Astrocyte (in vitro differentiated cells and primary cell): ENCODE measurements at places on chromosomes 11 and 22.

- DNase-seq = peak; percentile 65
Measured at GRCh38 chr11:20113149-20113438, 47.2 kb downstream of the DBX1 start.

- DNase-seq = peak; percentile 23
Measured at GRCh38 chr22:32024796-32025195, 18.3 kb upstream of the SLC5A1 start.

DNA sequence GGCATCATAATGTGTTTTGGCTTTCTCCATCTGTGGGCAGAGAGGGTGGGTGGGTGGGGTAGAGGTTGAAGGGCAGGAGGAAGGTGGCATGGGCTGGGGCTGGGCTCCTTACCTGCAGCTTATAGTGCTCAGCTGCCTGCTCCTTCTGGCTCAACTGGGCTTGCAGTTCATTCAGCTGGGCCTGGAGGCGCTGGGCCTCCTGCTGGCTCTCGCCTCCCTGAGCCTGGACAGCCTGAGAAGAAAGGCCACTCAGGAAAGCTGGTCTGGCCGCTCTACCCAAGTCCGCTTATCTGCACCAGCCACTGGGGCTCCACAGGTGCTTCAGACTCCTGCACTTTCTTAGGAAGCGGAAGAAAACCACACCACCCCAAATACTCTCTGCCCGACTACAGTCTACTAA is 10.4 kb downstream of the IL18BP start:
- no peak for DNase-seq

- DNase-seq = no peak
Measured at GRCh38 chr22:45227645-45228400, 12.9 kb downstream of the KIAA0930 start.

DNA sequence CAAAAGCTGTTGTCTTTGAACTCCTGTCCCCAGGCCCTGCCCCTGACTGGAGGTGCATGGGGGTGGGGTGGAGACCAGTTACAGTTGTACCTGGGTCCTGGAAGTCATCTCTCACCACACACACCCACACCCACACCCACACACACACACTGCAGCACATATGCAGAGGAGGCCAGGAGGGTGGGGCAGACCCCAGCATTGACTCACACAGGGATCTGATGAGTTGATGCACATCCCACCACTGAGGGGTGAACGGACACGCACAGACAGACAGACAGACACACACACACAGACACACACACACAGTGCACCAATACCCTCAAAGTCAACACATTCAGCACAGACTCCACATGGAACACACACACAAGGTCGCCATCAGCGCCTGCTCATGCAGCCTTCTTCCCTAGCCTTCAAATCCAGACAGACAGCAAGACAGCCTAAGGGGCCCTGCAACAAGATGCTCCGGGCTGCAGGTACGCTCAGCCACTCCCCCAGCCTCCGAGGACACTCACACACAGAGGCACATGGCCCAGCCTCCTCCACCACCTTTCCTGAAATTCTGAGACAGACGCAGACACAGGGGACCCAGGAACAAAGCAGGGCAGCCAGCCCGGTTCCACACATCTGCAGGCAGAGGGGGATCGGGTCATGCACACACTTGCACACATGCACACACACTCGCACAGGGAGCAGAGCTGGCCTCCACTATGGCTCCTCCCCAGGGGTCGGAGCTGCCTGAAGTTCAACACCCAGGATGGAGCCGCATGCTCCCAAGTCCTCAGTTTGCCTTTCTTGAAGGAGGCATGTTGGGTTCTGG is 26.5 kb downstream of the SYT7 start:
- DNase-seq = no peak

DNA sequence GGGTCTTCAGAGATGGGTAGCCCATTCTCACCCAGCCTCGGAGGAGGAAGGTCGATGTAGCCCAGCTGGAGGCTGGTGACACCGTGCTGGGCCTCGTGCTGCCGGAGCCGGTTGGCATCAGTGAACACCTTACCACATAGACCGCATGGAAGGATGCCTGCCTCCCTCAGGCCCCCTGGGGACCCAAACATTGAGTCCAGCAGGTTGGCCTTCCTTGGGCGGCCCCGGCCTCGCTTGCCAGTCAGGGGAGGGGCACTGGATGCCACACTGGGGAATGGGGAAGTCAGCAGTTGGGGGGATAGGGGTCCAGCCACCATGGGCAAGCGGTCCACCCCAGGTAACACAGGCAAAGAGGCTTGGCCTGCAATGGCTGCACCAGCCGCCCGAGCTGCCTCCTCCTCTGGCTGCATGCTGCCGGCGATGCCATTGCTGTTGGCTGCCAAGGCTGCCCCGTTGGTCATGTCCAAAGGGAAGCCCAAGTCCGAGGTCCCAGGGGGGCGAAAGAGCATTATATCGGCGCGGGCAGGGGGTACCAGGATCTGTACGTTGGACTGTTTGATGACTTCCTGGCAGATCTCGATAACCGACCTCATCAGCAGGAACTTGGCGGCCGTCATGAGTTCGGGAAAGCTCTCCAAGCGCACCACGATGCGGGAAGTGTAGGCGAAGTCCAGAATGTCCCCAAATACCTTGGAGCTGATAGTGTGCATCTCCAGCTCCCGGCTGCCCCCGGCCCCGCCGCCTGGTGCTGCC is 1.4 kb downstream of the PATZ1 start:
- DNase-seq = peak; percentile 53

DNA sequence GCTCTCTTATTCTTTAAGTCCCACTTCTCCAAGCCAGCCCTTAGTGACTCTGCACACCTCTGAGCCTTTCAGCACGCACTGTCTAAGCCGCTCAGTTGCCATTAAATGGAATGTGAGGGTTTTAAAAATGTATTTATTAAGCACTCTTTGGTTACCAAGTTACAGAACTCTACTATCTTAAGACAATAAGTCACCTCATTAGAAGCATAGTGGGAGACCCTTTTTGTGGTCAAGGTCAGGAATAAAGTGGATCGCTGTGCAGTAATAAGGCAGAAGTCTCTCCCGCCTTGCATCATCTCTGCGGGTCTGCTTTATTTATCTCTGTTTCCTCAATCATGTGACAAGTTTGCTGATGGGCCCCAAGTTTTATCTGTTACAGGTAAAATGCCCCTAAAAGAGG is 11.9 kb downstream of the SLC25A18 start:
- DNase-seq = peak; percentile 14

DNA sequence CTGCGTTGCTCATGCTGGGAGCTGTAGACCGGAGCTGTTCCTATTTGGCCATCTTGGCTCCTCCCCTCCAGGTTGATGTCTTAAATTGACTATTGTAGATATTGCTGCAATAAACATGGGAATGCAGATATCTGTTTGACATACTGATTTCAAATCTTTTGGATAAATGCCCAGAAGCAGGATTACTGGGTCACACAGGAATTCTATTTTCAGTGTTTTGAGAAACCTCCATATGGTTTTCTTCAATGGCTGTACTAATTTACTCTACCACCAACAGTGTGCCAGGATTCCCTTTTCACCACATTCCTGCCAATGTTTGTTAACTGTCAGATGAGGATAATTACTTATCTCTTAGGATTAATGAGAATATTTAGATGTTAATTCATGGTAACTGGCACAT is 467.0 kb downstream of the LUZP2 start:
- peak; percentile 16 for DNase-seq

DNA sequence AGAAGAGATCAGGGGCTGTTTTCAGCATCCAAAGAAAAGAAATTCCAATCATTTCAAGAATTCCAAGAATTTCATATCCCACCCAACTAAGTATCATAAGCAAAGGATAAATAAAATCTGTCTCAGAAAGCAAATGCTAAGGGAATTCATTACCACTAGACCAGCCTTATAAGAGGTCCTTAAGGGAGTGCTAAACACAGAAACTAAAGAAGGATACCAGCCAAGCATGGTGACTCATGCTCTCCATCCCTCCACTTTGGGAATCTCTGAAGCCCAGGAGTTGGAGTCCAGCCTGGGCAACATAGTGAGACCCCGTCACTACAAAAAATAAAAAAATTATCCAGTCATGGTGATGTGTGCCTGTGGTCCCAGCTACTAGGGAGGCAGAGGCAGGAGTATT is 17.8 kb downstream of the FADD start:
- peak; percentile 47 for DNase-seq

- DNase-seq = no peak
Measured at GRCh38 chr11:13713982-13714381, 45.5 kb downstream of the FAR1 start.

GRCh38 chr11:82992223-82992622 is 79.5 kb downstream of the RAB30 start:
- no peak for DNase-seq

GRCh38 chr11:73140213-73141030 is 1.7 kb downstream of the FCHSD2 start:
- peak; percentile 23 for DNase-seq

DNA sequence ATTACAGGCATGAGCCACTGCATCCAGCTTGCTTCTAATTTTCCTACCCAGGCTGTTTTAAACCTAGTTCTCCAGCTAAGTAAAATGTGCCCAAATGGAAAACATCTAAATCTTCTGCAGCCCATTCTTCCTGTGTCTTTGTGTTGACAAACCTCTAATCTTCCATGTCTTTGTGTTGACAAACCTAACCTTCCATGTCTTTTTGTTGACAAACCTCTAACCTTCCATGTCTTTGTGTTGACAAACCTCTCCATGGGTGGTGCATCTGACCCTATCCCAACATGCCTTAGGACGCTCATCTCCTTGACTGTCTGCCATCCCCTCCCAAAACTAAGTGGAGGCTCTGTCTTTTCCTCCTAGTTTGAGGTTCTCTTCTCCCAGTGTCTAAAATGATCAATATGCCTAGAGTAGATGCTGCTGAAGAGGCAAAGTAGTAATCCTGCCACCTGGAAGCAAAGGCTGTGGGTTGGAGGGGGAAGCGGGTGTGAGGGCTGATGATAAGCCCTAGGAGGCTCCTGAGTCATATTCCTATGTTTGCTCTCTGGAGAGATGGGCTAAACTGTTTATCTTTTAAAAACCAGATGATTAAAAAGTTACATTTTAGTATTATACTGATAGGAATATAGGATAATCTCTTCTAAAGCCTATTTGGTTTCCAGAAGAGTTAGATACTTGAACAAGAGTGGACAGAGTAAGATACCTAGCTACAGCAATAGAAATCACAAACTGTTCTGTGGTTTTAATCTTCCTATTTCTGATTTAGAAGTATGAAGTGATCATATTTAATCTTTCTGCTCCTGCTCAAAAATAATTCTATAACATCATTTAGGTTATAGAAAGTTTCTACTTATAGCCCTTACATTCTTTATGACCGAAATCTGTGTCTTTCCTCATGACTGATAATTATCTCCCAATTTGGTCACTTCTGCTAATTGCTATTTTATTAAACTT is 7.9 kb downstream of the FEN1 start:
- no peak for DNase-seq

DNA sequence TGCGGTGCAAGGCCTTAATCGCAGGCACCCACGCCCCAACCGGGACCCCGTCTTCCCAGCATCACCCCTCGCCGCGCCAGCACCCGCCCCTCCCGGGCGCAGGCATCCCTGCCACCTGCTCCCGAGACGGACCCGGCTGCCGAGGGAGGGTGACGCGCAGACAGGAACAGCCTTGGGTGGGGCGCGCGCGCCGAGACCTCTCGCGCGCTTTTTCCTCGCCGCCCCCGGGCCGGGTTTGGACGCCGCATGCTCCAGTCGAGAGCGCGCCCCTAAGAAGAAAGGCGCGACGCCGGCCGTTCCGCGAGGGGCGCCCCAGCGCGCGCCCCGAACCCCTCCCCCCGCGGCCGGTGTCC is 504 bp downstream of the CFL1 start:
- no peak for DNase-seq

DNA sequence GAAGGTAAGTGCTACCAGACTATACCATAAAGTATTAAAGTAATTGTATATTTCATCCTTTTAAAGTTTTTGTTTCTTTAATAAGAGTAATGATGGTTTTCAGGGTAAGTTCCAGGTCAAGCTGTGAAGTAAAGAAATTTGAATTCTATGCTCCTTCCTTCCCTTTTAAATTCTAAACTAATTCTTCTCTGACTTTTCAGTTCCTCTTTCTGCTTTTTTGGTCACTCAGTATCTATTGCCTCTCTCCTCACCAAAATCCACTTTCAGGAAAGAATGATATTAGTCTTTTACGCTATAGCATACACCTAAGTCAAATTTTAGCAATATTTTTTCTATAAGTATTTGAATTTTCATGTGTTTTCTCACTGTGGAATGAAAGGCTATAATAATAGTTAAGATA is 8.2 kb downstream of the MMP8 start:
- DNase-seq = no peak

DNA sequence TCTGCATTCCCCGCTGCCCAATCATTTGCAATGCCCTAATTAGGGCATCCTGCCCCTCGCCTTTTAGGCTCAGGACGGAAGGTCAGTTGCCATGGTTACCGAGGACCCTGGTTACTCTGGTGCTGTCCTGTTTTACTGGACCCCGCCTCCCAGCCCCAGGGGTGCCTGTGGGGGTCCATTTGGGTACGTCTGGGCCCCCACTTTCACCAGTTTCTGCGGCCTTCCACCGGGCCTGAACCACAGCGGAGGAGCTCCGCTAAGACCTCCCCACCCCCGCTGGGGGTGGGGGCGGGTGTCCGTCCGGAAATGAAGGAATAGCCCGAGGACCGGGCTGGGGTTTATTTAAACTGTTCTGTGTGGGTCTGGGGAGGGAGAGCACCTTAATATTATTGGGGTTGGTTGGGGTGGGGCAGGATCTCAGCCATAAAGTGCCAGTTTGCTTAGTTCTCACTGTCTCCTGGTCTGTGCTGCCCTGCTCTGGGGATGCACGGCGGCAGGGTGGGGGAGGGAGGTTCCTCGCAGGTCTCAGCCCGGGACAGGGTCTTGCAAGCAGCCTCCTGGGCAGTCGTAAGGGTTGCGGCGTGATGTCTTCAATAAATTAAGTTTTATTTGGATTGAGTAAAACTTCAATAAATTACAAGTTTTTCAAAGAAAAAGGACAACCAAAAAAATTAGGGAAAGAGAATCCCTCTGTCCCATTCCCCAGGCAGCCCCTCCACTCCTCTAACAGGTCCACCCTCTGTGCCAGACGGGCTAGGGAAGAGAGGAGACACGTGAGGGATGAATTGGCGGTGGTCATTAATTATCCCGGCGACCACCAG is 5.3 kb downstream of the PHOX2A start:
- no peak for DNase-seq

GRCh38 chr11:113951537-113951936 is 23.4 kb upstream of the HTR3A start:
- DNase-seq = no peak

DNA sequence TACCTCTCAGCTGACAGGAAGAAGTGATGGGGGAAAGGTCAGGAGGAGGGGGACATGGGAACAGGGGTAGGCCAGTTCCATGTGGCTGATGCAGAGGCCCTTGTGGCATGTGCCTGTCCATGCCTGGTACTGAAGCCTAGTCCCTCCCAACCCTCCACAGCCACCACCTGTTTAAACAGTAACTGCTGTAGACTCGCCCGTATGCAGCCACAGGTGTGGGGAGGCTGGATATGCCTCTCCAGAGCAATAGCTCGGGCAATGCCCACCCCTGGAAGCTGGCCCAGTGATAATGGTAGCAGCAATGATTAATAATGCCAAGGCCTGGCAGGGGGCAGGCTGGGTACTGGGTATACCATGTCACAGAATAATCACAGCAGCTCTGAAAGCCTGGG is 2.3 kb downstream of the SMTN start:
- DNase-seq = no peak

GRCh38 chr11:35523861-35524260 is 1.6 kb downstream of the PAMR1 start:
- no peak for DNase-seq
